ENCODE measurements at places on chromosomes 7 and 10. TPM values are rescaled to one million over a fixed set of nuclear protein-coding genes. Genes with fewer than 3 reads are reported as not detected.

The CALML5 gene
- 0.26 TPM for polyA plus RNA-seq

The CDC14C gene
- not detected for polyA plus RNA-seq

The DPYSL4 gene
- 9.7 TPM for polyA plus RNA-seq

The SUN3 gene
- not detected for polyA plus RNA-seq

The BAMBI gene
- 20.1 TPM for polyA plus RNA-seq

The FAM25G gene
- not detected for polyA plus RNA-seq

GRCh38 chr7:123440101-123440548 lies 94.3 kb downstream of the IQUB start:
- H3K27ac ChIP-seq: peak overlapping the region; percentile 89
- peak; percentile 90 for DNase-seq
- no peaks in the 10 kb centered on the region for H3K27me3 ChIP-seq
- no peaks in the 10 kb centered on the region for H3K36me3 ChIP-seq

GRCh38 chr7:29839302-29839701 lies 33.0 kb downstream of the WIPF3 start:
- H3K27me3 ChIP-seq: no peaks in the 10 kb centered on the region
- no peaks in the 10 kb centered on the region for H3K4me1 ChIP-seq
- no peaks in the 10 kb centered on the region for H3K36me3 ChIP-seq
- no peak for DNase-seq
- H3K27ac ChIP-seq: no peak overlapping the region
- no peak overlapping the region for H3K4me3 ChIP-seq

DNA sequence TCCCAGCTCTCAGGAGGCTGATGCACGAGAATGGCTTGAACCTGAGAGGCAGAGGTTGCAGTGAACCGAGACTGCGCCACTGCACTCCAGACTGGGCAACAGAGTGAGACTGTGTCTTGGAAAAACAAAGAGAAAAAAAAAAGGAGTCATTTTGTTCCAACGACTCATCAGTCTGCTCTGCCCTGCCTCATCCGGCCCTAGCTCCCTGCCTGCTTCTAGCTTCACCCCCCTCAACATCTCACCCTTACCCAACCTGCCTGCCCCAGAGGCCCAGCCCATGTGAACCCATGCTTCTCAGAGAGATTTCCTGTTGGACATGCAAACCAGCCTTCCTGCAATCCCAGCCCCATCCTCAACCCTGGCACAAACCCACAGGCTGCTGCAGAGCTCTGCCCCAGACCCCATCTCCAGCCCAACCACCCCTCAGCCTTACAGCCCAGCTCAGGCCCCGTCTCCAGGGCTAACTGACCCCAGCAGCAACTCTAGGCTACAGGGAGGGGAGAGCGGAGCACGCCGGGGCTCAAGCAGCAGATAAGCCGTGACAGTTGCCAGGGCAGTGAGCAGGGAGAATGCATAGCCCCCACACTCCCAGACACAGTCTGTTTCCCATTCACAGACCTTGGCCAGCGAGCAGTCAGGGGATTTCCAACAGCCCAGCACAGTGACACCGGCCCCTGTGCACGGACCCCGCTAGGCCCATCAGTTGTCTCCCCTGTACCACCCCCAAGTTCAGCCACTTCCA lies 86.0 kb upstream of the KCTD7 start:
- H3K4me3 ChIP-seq: no peak overlapping the region
- no peak for DNase-seq
- no peaks in the 10 kb centered on the region for H3K4me1 ChIP-seq
- H3K36me3 ChIP-seq: no peaks in the 10 kb centered on the region
- H3K27ac ChIP-seq: no peak overlapping the region

GRCh38 chr7:78448911-78449310 lies 650.3 kb downstream of the PHTF2 start:
- no peaks in the 10 kb centered on the region for H3K36me3 ChIP-seq
- H3K27me3 ChIP-seq: no peaks in the 10 kb centered on the region
- no peak overlapping the region for H3K27ac ChIP-seq
- no peak for DNase-seq

DNA sequence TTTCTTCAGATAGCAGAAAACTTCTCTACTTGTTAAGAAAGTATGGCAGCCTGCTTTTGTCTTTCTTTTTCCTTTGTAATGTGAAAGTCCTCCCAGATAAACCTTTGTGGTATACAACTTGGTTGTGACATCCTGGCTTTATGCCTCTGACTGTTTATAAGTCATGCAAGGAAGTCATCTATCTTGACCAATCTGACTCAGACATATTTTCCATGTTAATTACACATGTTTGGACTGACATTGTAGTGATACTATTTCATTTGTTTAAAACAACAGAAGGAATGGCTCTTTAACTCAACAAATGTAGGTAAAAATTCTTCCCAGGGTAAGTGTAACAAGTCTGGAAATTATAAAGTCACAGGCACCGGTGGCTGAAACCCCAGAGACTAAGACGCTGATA lies 341.6 kb upstream of the MEOX2 start:
- H3K27me3 ChIP-seq: no peaks in the 10 kb centered on the region
- peak; percentile 11 for DNase-seq
- H3K27ac ChIP-seq: no peak overlapping the region
- H3K4me3 ChIP-seq: no peak overlapping the region
- no peaks in the 10 kb centered on the region for H3K36me3 ChIP-seq

DNA sequence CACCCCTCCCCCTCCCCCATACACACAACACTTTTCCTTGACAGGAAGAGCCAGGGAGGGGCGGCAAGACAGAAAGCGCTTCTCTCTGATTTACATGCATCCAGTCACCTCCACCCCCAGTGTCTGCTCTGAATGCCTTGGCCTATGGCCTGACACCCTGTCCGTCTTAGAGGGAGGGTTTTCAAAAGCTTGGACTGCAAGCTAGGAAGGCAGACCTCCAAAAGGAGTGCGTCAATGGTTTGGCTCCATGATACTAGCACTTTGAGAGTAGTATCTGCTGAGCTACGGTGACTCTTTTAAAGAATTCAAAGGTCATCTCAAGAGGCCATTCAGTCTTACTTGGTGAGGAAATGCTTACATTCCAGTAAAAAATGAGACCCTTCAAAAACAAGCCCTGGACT lies 20.3 kb upstream of the PAX2 start:
- H3K36me3 ChIP-seq: no peaks in the 10 kb centered on the region
- peak overlapping the region; percentile 41 for H3K4me3 ChIP-seq
- peak; percentile 58 for DNase-seq
- no peak overlapping the region for H3K27ac ChIP-seq
- H3K27me3 ChIP-seq: peaks cover 100% of the 10 kb centered on the region

DNA sequence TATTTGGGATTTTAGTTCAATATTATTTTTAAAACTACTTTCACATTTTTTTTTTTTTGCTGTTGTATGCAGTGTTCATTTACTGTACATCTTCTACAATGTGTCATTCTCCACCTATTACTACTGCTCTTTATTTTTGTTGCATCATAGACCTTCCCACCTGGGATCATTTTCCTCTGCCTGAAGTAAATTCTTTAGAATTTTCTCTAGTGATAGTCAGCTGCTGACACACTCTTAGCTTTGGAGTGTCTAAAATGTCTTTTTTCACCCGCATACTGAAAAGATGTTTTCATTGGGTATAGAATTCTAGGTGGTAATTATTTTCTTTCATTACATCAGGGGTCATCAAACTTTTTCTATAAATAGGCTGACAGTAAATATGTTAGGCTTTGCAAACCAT lies 30.5 kb downstream of the CFAP43 start:
- no peak for DNase-seq
- no peaks in the 10 kb centered on the region for H3K36me3 ChIP-seq
- no peaks in the 10 kb centered on the region for H3K27me3 ChIP-seq

DNA sequence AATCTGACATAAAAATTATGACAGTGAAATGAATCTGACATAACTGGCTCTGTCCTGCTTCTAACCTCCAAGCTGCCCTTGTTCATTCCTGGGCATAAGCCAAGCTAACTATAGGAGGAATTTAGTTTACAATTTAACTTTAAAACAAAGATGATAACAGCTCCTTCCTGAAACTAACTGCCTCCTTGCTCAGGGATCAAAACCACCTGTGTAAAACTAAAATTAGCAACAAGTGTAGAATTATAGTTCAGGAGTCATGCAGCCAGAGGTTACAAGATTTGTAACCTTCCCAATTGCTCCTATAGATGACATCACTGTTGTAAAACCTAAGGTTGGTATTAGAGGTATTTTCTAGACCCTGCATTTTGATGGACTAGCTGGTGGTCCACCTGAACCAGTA lies 256.4 kb upstream of the POM121L12 start:
- no peaks in the 10 kb centered on the region for H3K27me3 ChIP-seq
- DNase-seq: no peak
- no peak overlapping the region for H3K4me3 ChIP-seq
- H3K27ac ChIP-seq: no peak overlapping the region

DNA sequence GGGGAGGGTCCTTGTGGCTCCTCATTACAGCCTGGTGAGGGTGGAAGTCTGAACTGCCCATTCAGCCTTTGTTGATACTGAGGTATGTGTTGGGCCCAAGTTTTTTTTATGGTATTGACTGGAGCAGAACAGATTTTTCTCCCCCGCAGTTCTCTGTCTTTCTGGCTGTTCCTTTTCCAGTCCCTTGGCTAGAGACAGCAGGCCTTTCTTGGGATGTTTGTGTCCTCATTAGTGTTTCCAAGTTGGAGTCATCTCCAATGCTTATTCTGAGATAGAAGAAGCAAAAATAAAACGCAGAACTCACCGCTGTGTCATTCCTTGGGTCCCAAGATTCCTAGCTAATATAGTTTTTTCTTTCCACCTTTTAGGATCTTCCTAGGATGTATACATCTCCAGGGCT lies 193.3 kb downstream of the RAMP3 start:
- no peaks in the 10 kb centered on the region for H3K4me1 ChIP-seq
- H3K27me3 ChIP-seq: no peaks in the 10 kb centered on the region
- H3K36me3 ChIP-seq: no peaks in the 10 kb centered on the region
- DNase-seq: no peak

- DNase-seq: peak; percentile 67
- H3K4me3 ChIP-seq: peak overlapping the region; percentile 63
- H3K4me1 ChIP-seq: 0 out of 2 replicates have a peak, but pooled peaks cover 2% of the 10 kb centered on the region
These were observed 72.4 kb upstream of the LRRC4 start for GRCh38 chr7:128103498-128104107.

DNA sequence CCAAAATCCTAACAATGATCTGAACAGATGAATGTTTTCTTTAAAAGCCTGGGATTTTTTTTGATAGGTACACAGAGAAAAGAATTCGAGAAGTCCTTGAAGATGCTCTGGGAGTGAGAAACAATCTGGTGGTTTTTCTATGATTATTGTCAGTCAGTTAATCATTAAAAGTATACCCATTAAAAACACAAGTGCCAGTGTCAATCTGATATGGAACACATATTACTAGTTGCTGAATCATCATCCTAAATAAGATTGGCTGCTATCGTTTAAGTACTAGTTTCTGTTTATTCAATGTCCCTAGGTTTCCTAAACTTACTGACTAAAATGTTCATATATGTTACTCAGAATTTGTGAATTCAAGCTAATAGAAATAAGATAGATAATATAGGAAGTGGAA lies 16.1 kb downstream of the COL28A1 start:
- H3K4me1 ChIP-seq: no peaks in the 10 kb centered on the region
- H3K27me3 ChIP-seq: no peaks in the 10 kb centered on the region
- no peak overlapping the region for H3K27ac ChIP-seq
- no peak overlapping the region for H3K4me3 ChIP-seq

DNA sequence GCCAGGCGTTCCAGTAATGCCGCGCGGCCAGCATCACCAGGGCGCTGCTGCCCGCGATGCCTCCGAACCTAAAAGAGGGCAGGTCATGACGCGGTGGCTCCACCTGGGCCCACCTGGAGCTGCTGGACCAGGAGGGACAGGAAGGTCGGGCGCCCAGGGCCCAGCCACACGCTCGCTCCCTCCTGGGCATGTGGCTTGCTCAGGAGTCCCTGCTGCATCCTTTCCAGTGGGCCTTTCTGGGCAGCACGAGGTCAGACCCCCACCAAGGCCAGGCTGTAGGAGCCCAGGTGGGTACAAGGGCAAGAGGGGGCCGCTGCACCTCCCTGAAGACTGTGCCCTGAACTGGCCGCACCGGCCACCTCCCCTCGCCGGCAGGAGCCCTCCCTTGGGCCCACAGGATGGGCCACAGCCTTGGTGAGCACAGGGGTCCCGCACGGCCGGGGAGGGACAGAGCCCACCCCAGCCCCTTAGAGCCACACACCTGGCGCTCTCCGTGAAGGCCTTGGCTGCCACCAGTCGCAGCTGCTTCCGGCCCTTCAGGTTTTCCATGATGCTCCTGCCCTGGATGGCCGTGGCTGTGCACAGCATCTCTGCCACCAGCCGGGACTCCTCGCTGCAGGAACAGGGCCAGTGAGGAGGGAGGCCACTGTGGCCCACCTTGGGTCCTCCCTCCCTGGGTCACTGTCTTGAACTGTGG lies 43.2 kb downstream of the CFAP46 start:
- H3K4me3 ChIP-seq: no peak overlapping the region
- no peaks in the 10 kb centered on the region for H3K36me3 ChIP-seq
- H3K4me1 ChIP-seq: no peaks in the 10 kb centered on the region

DNA sequence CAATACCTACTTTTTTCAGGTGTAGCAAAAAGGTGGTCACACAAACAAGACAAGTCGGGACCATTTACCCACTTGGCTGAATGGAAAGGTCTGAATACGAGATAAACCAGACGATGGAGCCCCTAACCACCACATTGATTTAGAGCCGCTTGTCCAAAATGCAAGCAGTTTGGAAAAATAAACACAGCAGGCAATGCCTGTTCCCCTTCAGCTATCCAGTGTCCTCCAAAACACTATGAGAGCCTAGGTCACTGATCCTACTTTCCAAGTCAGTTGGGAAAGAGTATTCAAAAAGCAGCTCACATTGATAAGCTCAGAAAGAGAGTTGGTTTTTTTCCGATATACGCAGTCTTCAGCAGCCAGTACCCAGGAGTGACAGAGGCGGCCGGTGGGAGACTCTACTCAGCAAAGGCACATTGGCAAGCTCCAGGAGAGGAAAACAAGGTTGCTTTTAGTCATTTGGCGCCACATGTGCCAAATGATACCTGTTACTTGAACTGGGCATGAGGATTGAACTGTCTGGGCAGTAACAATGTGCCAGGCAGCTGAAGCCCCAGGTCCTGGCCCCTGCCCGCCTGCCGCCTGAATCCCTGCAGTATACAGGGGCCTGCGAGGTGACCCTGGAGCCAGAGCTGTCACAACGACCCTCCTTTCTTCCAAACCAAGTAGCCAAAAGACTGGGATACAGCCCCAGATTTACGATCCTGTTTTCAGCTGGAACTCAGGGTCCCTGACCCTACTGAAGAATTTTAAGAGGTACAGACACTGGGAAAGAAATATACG lies 109.8 kb downstream of the PIP4K2A start:
- H3K27ac ChIP-seq: peak overlapping the region; percentile 68
- no peaks in the 10 kb centered on the region for H3K27me3 ChIP-seq
- no peaks in the 10 kb centered on the region for H3K36me3 ChIP-seq
- H3K4me3 ChIP-seq: no peak overlapping the region

- no peak overlapping the region for H3K4me3 ChIP-seq
- no peak overlapping the region for H3K27ac ChIP-seq
- H3K36me3 ChIP-seq: no peaks in the 10 kb centered on the region
- peak; percentile 89 for DNase-seq
- H3K27me3 ChIP-seq: no peaks in the 10 kb centered on the region
These were observed 52.6 kb upstream of the CAPZA2 start for GRCh38 chr7:116809636-116810266.

- H3K27me3 ChIP-seq: no peaks in the 10 kb centered on the region
- H3K36me3 ChIP-seq: no peaks in the 10 kb centered on the region
- DNase-seq: peak; percentile 95
- peaks cover 42% of the 10 kb centered on the region for H3K4me1 ChIP-seq
- peak overlapping the region; percentile 26 for H3K4me3 ChIP-seq
These were observed 138.3 kb upstream of the PALS2 start for GRCh38 chr7:24434972-24435371.
